NCI-H2081 treated with DMSO at 0.1 percent for 48 hours (cell line): ENCODE measurements at places on chromosomes 6 and 20.
A peak's percentile ranks its signal among the peaks of the same experiment; 100 is the strongest.

DNA sequence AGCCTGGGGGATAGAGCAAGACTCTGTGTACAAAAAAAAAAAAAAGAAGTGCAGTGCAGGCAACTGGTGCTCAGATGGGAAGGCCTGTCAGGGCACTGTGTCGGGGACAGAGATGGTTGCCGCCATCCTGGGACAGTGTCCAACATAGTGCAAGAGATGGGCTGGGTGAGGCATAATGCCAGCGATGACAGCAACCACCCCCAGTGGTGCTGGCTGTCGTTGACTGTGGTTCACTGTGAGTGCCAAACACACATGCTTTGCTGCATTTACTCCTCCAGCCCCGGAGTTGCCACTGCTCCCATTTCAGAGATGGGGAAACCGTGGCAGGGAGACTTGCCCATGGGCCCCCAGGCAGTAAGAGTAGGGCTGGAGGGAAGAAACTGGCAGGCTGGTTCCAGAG, 5.2 kb upstream of the C20orf203 start:
- no peak for DNase-seq

- no peak for DNase-seq
Measured at GRCh38 chr6:30325873-30326525, 728 bp upstream of the TRIM39 start.

GRCh38 chr6:139373154-139373927, 1.1 kb downstream of the CITED2 start:
- DNase-seq: no peak

GRCh38 chr20:44701858-44702256, 13.3 kb upstream of the CCN5 start:
- DNase-seq: no peak

DNA sequence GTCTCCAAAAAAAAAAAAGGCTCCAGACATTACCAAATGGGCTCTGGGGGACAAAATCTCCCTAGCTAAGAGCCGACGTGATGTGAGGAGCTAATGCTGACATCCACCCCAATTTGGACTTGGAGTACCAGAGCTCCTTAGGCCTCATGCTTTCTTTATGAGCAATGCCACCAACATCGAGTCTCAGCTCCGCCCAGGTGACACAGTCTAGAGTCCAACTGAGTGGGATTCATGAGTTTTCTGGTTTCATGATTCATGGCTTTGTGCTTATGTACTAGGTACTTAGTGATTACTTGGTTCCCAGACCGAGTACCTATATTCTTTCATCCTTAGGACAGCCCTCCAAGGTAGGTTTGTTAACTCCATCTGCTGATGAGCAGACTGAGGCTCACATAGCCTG, 4.4 kb downstream of the ANKRD60 start:
- no peak for DNase-seq

- no peak for DNase-seq
Measured at GRCh38 chr6:11139051-11139960, 27.8 kb upstream of the ERVFRD-1 start.

DNA sequence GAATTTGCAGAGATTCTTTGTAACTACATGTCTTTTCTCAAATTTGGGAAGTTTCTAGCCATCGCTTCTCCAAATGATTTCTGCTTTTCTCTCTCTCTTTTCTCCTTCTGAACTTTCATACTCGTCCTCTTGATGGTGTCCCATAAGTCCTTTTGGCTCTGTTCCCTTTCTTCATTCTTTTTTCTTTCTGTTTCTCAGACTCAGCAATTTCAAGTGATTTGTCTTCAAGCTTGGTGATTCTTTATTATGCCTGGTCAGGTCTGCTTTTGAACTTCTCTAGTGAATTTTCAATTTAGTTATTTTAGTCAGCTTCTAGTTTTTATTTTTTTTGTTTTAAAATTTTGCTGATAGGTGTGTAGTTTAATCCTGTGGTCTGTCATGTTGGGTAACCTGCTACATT, 57.6 kb upstream of the EEF1E1 start:
- no peak for DNase-seq

GRCh38 chr6:152323376-152323775, 313.8 kb downstream of the SYNE1 start:
- no peak for DNase-seq

DNA sequence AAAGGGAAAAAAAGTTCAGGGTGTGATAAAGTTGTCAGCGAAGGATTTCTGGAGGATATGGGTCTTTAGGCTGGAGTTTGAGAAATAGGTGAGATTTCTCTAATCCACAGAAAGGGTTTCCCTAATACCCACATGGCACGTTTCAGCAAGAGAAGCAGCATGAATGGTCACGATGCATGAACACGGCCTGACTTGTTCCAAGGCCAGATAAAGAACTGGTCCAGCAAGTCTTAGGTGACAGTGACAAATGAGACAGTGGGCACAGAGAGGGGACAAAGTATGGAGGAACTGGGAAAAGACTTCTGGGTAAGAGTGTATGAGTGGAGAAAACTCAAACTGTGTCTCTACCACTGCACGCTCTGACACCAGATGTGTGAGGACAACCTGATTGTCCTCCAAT, 262.0 kb upstream of the FOXQ1 start:
- DNase-seq: no peak

GRCh38 chr6:118085665-118086064, 178.6 kb downstream of the SLC35F1 start:
- DNase-seq: no peak

DNA sequence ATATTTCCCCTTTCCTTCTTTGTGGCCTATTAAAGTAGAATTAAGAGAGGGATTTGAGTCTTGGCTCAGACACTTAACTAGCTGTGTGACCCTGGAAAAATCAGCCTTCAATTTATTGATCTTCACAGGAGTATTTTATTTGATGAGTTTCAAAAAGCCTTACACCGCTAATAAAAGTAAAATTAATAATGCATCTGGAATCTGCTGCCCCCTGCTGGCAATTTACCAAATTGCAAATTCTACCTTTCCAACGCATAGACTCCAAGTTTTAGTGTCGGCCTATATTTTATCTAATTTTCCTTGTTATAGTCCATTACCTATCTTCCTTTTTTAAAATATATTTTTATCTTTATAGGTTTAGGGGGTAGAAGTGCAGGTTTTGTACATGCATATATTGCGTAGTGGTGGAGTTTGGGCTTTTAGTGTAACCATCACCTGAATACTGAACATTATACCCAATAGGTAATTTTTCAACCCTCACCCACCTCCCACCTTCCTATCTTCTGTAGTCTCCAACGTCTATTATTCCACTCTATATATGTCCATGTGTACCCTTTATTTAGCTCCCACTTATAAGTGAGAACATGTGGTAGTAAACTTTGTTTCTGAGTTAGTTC, 46.3 kb downstream of the GOPC start:
- DNase-seq: no peak

DNA sequence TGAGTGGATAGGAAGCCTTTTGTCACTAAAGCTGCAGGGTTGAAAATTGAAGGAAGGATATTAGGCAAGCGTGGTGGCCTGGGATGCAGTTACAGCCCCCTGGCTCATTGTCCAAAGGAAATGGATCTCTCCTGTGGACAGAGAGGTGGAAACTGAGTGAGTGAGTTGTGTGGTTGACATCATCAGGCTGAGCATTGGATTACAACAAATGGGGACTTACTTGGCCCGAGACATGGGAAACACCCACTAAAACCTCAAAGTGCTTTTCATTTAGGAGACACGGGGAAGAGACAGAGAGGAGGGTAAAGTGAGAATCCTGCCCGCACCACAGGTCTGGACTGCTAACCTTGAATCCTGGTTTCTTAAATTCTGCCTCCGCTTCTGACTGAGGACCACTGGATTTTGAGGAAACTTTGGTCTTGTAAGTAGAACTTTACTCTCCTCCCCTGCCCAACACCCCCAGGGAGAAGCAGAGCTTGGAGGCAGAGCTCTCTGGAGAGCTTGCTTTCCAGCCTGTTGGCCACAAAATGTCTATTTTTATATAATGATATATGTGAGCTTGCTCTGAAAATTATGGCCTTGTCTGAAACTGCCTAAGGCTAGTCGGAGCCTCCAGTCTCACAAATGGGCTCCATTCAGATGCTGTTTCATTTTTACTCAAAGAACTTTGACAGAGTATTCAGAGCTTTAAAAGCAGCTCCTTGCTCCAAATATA, at the start of gene PKIG:
Gene PKIG, plus strand, starts transcription at position 269 of the 715 bp plus-strand sequence. CDS start 31,978 bp downstream, outside the sequence.
- no peak for DNase-seq

DNA sequence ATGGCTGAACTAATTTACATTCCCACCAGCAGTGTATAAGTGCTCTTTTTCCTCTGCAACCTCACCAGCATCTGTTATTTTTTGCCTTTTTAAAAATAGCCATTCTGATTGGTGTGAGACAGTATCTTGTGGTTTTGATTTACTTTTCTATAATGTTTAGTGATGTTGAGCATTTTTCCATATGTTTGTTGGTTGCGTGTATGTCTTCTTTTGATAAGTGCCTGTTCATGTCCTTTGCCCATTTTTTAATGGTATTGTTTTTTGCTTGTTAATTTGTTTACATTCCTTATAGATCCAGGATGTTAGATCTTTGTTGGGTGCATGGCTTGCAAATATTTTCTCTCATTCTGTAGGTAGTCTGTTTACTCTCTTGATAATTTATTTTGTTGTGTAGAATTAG, 169.9 kb downstream of the PRL start:
- DNase-seq: no peak

DNA sequence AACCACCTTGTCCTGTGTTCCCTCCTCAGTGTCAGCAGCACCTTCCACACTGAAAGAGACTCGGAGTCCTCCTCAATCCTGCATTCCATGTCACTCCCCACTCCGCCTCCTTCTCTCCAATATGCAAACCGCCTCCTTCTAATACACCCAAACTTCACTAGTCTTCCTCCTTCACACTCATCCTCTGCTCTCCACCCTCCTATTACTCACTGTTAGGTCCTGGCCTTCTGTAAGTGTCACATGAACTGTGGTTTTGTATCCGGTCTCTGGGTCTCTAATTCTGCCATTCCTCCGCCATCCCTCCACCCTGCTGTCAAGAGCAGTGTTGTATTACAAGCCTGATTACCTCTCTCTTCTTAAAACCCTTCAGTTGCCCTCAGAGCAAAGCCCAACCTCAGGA, 200.5 kb upstream of the CDYL start:
- no peak for DNase-seq

- DNase-seq: no peak
Measured at GRCh38 chr6:136137008-136137692, 113.0 kb downstream of the MTFR2 start.

DNA sequence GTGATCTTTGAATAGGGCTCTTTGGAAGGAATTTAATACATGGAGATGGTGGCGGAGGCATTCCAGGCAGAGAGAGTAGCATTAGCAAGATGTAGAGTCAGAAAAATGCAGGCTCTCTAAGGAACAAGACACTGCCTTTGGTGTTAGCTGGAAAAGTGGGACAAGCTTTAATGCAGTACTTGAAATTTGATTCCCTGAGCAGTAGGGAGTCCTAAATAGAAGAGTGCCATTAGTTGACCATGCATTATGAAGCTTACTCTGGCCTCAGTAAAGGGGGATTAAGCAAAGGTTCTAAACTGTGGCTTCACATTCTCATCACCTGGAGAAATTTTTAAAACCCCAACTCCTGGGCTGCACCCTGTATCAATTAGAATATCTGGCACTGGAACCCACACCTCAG, 494.8 kb upstream of the SOX4 start:
- DNase-seq: peak; percentile 16
